ENCODE measurements at places on chromosomes 3 and 15. TPM values are rescaled to one million over a fixed set of nuclear protein-coding genes. Genes with fewer than 3 reads are reported as not detected.
A peak's percentile ranks its signal among the peaks of the same experiment; 100 is the strongest.

The GHRL gene
- total RNA-seq, result 0.64 TPM

- no peak for DNase-seq
These were observed 155.9 kb upstream of the TLE3 start for GRCh38 chr15:70253461-70254156.

The LNP1 gene
- total RNA-seq, result 7.9 TPM

DNA sequence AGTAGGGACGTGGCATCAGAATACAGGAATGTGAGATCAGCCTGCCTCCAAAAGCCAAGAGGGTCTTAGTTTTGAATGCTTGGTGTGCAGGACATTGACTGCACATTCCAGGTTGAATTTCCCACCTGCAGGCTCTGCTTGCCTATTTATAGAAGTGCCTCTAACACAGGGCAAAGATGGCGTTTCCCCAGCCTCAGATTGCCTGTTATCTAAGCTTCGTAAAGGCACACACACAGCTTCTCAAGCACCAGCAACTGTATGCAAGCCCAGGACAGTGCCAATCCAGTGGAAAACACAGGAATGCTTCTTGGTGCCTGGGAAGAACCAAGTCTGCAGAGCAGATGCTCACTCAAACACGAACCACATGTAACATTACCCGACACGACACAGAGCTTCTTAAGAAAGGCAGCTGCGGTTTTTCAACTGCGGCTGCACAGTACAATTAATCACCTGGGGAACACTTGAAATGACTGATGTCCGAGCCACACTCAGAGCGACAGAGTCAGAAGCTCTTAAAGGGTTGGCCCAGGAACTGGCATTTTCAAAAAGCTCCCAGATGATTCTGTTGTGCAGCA, 90.0 kb upstream of the ANKRD34C start:
- no peak for DNase-seq

GRCh38 chr15:76994001-76994400, 925 bp upstream of the PSTPIP1 start:
- no peak for DNase-seq

The TGFBR2 gene
- 12.1 TPM for total RNA-seq

DNA sequence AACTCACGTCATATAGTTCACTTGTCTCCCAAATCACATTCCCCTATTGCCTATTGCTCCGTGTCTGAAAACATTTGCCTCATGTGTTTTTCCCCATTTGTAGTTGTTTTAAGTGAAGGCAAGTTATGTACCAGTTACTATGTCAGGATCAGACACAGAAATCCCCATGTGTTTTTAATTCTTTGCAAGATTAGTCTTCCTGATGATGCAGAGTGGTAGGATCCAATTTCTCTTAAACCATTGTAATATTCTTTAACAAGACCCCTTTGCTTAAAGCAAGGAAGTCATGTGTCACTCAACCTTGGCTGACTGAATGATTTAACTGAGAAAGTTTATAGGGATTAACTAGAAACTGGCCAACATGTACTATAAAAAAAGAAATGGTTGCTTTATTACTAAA, 164.4 kb downstream of the OPA1 start:
- no peak for DNase-seq

DNA sequence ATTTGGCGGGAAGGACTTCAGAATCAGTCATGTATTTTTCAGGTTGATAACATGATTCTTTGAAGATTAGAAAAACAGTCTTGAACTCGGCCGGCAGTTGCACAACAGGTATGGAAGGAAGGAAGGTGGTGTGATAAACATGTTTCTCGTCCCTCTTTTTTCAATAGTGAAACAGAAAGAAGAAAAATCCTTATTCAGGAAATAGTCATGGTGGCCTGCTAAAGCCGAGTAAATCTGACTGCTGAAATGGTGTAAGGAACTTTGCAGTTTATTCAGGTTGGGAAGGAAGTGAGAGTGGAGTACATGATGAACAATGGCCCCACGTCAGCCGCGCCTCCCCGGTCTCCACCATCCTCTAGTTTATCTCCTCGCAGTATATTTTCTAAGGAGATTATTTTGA, 6.7 kb downstream of the RASGRP1 start:
- no peak for DNase-seq

DNA sequence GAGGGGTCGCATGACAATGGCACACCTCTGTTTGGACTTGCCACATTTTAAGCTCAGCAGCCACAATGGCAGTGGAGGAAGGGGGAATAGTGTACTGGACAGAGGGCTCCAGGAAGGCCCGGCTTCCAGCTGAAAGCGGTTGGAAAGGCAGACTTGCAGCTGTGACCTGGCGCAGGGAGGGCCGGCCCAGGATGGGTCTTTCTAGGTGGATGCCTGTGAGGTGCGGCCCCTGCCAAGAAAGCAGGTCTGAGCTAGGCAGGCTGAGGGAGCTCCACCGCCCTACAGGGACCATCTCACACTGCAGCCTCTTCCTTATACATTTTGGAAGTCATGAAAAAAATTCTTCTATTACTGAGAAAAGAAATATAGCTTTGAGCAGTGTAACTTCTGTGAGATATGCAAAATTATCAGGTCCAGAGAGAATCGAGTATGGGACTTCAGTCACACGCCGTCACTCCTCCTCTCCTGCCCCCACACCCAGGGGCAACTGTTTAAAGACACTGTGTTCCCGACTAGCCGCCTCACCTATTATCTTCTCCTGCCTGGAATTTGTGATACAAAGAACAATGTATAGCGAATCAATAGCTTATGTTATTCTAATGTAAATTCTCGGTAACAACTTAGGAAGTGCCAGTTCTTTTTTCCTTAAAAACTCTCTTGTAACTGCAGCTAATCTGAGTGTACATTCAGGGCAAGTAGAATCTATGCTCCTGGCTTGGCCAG, 331.0 kb downstream of the OCA2 start:
- no peak for DNase-seq

DNA sequence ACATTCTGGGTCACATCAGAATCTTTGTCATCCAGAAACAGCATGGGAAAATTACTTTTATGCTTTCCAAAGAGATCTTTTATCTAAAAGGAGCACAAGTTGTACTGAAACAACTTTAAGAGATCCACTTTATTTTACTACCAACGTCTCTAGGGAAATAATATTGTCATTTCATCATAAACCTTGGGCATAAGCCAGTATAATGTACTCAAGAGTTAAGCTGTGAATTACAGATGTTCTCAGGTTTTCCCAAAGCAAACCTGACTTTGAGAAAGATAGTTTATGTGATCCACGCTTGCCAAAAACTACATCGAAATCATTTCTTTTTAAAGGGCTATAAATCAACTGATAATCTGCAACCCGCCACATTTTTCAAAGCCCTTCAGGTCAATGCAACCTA, 124.1 kb upstream of the CRBN start:
- no peak for DNase-seq

The GAP43 gene
- 125 TPM for total RNA-seq

The TGM5 gene
- total RNA-seq, result not detected

- DNase-seq, result no peak
These were observed 1088.0 kb downstream of the AGBL1 start for GRCh38 chr15:87167706-87168105.

GRCh38 chr15:86846036-86846435, 766.4 kb downstream of the AGBL1 start:
- DNase-seq, result no peak

GRCh38 chr15:57044072-57044702, 125.7 kb downstream of the TCF12 start:
- no peak for DNase-seq

GRCh38 chr3:147925272-147925671, 516.1 kb downstream of the ZIC1 start:
- no peak for DNase-seq

- no peak for DNase-seq
These were observed 33.7 kb downstream of the CHD2 start for GRCh38 chr15:92933831-92934230.

The SNAP23 gene
- total RNA-seq, result 38.0 TPM

DNA sequence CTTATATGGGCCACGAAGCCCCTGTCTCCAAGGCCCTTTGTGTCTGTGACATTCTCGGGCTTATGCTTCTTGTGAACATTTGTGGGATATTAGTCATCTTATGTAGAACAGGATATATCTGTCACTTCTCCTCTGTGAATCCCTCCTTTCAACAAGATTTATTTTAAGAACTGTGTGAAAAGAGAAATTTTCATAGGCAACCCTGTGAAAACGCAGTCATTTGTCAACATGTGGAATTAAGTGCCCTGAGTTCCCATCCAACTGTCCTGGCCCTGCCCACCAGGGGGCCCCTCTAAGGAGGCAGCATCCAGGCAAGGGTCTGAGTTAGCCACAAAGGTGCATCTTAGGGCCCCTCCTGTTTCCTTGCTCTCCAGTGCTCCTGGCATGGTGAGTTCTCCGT, 76.8 kb upstream of the CHRNA7 start:
- DNase-seq, result no peak

GRCh38 chr3:8320711-8321458, 180.7 kb upstream of the LMCD1 start:
- no peak for DNase-seq

- DNase-seq, result peak; percentile 42
These were observed 2.9 kb upstream of the USP3 start for GRCh38 chr15:63501256-63502089.

DNA sequence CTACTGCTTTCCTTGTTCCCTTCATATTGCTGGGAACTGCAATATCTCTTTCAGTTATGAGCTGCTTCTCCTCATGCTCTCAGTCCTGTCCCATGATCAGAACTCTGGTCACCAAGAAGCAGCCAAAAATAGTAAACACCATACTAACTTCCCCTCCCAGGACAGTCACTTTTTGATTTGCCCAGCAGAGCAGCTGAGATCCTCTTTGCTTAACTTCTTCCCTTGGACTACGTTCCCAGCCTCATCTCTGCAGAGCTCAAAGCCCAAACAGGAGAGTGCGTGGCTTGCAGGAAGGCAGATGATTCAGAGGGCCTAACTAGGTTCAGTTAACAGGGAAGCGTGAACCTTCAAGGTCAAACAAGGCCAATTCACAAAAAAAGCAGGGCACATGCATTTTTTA, 153.2 kb downstream of the CTNNB1 start:
- DNase-seq, result no peak

DNA sequence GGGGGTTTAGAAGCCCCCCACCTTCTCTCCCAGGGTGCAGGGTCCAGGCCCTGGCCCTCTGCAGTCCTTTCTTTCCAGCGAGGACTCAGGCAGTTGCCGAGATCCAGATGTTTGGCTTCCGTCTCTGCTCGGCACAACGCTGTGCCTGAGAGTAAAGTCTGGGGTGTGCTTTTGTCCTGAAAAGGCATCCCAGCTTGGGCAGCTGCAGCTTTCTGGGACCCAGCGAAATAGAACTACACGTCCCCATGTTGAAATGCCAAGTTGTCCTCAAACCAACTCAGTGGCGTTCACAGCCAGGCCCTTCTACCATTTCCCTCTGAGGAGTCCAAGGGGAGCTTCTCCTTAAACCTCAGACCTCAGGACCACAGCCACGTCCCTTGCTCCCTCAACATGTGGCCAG, 23.1 kb downstream of the FGD5 start:
- DNase-seq, result no peak

DNA sequence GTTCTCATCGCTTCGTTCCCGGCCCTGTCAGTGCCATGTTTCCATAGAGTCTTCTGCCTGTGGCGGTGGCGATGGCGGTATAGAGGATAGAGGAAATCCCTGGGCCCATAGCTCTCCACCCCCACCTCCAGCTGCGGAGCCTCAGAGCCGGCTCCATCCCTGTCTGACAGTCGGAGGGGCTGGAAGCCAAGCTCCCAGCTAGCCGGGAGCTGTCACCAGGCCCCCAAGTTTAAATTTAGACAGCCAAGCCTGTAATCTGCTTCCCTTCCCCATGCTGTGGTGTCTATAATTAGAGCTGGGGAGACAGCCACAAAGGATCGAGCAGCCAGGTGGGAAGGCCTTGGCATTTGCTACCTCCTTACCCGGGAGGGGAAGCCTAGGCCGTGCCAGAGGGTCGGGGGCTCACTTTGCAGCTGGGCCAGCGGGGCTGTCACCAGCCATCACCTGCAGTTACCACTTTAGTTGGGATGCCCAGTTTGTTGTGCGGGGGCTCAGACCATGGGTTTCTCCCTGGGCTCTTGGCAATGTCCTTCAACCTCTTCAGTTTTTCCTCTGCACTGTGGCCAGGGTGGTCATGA, 56.3 kb upstream of the SEC13 start:
- DNase-seq, result peak; percentile 86

GRCh38 chr3:79531566-79532295, 236.1 kb downstream of the ROBO1 start:
- no peak for DNase-seq

- DNase-seq, result no peak
These were observed 76.9 kb downstream of the PIK3R4 start for GRCh38 chr3:130669740-130670139.

The NCBP2 gene
- total RNA-seq, result 63.6 TPM

GRCh38 chr3:30945291-30945690, 50.8 kb upstream of the GADL1 start:
- no peak for DNase-seq

The ERICH6 gene
- total RNA-seq, result 0.27 TPM

DNA sequence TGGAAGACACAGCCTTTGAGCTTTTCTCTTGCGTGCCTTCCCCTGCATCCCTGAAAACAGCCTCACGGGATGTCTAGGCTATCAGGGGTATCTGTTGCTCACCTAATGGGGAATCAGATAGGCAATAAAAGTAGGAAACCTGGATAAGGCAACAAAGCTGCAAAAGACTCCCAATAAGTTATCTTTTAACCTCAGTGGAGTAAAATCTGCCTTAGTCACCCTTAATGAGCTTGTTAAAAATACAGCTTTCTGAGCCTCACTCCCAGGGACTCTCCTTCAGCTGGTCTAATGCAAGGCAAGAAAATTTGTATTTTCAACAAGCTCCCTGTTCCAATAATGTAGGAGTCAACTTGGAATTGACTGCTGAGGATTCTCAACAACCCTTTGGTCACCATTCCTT, 25.6 kb downstream of the ILDR1 start:
- DNase-seq, result no peak

The ARPP19 gene
- total RNA-seq, result 158 TPM

The MGLL gene
- total RNA-seq, result 11.6 TPM

DNA sequence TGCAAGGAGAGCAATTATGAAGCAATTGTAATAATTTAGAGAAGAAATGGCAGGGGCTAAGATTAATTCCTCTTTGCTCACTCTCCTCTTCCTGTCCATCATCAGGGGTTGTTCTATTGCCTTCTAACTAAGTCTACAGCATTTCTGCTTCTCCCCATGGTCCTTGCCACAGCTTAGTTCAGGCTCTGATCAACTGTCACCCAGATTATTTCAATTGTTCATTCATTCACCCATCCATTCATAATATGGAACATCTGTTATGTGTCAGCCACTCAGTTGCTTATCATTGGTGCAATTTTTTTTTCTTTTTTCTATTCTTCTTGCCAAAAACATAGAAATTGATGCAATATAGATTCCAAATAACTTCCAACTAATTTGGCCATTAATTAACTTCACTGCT, 93.2 kb downstream of the CD47 start:
- no peak for DNase-seq

DNA sequence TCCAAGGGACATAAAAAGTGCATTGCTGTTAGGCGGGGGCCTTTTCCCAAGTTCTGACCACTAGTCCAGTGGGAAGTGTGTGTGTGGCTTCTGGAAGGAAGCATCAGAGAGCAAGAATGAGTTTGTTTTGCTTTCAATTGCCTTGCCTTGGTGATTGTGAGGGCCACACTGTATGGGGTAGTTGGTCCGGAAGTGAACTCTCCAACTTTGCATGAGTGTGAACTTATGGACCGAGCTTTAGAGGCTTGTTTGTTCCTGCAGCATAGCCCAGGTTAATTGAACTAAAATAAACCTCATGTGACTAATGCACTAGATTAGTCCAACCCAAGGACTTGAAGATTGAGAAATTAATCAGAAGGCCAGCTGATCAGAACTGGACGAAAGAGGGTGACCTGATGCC, 171.7 kb downstream of the NR2F2 start:
- no peak for DNase-seq

Measured in cerebellum (tissue), 4 donors.